ENCODE measurements at places on chromosomes 7 and 10.

- no peak for DNase-seq
These were observed 14.8 kb downstream of the SMO start for GRCh38 chr7:129203050-129203741.

- DNase-seq, result no peak
These were observed 138.2 kb downstream of the ELMO1 start for GRCh38 chr7:37310327-37311080.

- DNase-seq, result no peak
These were observed 75.8 kb downstream of the DLG5 start for GRCh38 chr10:77850620-77851231.

- no peak for DNase-seq
These were observed 43.0 kb downstream of the SLC25A40 start for GRCh38 chr7:87833130-87833529.

DNA sequence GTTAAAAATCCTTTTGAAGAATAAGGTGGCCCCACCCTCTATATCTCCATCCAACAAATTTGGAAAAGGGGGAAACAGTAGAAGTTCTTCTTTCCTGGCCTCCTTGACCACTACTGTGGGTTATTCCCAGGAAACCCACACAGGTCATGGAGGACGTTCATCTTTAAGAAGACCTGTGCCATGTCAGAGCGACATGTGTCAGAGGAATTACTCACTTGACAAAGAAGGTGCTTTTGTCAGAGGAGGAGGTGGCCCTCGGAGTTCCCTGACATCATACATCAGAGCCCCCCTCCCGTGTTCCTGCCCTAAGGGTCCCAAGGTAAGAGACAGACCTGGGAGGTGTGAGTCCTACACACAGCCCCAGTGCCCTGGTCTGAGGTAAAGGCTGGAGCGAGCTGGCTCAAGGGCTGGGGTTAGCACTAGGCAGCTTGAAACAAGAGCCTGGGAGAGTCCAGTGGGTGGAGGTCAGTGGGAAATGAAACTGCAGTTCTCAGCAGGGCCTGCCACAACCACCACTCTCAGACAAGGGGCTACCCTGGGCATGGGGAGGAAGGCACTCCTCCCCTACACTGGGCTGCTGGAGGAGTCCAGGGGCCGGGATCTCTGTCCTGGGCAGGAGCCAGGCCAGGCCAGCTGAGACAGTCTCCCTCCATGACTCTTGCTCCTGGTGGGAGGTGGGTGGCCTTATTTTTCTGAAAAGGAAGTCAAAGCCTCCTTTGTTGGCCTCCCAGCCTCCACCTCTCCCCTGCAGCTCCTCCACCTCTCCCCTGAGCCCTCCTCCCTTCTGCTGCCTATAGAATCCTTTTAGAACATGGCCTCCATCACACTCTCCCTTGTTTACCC is 21.8 kb upstream of the ZMIZ1 start:
- no peak for DNase-seq

- peak; percentile 31 for DNase-seq
These were observed 72.0 kb downstream of the SLC37A3 start for GRCh38 chr7:140326116-140326928.

GRCh38 chr7:44603193-44603592 is 3.2 kb upstream of the OGDH start:
- DNase-seq, result no peak

DNA sequence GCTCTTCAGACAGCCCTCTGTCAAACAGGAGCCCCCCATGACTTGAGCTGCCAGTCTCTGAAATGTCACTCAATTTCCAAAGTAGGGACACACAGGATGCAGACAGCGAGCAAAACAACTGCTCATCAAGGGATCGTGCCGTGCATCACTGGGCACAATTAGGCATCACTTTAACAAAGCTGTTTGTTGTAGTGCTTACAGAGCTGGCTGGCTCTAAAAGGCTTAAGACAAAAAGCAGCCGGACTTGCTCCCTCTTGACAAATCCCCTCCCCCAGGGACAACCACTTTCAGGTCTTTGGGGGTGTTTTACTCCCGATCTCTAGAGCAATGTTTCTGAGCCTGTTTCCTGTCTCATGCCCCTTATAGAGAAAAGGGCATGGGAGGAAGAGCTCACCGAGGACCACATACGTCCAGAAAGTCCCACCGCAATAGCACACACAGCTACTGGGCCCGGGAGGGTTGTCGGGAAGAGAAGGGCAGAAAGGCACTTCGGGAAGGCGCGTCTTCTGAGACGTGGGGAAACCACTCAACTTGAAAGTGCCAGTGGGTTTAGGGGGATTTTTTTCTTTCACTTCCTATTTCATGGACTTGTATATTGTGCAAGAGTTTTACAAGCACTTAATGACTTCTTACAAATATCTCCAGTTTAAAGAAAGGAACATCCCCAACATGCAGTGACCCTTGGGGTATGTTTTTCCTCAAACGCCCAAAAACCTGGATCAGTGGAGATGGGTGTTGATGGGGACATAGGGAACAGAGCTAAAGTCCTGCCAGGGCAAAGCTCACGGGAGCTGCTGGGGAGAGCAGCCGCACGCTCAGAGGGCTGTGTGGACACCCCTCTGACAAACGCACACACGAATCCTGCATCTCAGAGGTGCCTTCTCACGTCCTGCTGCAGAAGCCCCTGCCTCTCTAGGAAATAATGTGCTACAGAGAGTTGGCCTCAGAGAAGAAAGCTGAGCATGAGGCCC is 27.1 kb downstream of the LRRC20 start:
- no peak for DNase-seq

- DNase-seq, result no peak
These were observed 307.4 kb upstream of the AOAH start for GRCh38 chr7:37031571-37032257.

DNA sequence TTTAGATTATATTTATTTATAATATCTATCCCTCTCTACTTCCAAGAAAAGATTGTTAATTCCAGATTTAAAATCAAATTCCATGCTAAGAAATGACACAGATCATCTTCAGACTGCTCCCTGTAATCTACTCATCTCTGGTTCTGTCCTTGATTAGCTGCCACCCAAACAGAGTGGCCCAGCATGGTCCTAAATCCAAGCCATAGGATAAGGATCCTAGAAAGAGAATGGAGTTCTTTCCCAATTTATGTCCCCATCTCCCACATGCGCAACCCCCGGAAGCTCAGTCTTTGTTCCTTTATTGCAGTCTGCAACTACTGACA is 23.4 kb upstream of the HDAC9 start:
- DNase-seq, result no peak

GRCh38 chr10:5469353-5470061 is 29.9 kb downstream of the CALML5 start:
- no peak for DNase-seq

DNA sequence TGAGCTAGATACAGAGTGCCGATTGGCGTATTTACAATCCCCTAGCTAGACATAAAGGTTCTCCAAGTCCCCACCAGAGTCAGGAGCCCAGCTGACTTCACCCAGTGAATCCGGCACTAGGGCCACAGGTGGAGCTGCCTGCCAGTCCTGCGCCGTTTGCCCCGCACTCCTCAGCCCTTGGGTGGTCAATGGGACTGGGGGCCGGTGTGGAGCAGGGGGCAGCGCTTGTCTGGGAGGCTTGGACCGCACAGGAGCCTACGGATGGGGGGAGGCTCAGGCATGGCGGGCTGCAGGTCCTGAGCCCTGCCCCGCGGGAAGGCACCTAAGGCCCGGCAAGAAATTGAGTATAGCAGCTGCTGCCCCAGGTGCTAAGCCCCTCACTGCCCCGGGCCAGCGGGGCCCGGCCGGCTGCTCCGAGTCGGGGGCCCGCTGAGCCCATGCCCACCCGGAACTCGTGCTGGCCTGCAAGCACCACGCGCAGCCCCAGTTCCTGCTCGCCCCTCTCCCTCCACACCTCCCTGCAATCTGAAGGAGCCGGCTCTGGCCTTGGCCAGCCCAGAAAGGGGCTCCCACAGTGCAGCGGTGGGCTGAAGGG is 1113.8 kb upstream of the LRRTM3 start:
- DNase-seq, result no peak

GRCh38 chr7:73622909-73623797 is 1.2 kb downstream of the MLXIPL start:
- no peak for DNase-seq

GRCh38 chr7:8217200-8218068 is 44.5 kb downstream of the ICA1 start:
- DNase-seq, result no peak

DNA sequence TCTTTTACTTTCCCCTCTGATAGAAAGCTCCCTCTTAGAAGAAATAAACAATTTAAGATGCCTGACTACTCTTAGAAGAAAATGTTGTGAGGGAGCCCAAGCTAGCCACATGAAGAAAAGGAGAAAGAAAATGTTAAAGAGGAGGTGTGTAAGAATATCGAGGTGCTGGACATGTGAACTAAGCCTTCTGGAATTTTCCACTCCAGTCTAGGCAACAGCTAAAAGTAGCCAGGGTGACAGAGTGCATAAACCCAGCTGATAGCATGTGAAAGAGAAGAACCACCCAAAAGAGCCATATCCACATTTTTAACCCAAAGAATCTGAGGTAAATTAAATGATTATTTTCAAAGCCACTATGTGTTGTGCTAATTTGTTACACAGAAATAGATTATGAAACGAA is 1690.6 kb upstream of the LRRTM3 start:
- DNase-seq, result no peak

GRCh38 chr7:140902303-140902953 is 22.3 kb downstream of the BRAF start:
- no peak for DNase-seq

DNA sequence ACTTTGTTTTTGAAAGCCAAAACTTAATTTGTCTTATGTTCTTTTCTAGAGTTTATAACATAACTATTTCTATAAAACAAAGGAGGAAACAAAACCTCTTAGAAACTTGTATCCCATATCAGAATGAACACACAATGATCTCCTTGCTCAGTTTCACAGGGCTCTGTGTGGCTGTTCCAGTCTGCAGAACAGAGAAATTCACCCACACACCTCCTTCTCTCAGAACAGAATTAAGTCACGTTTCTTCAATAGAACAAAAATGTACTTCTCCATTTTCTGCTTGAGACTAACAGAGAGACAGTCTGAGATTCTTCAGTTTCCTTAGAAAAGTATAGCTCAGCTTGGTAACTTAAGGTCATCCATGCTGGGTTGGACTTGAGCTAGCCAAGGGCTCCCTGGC is 15.8 kb upstream of the DOCK1 start:
- no peak for DNase-seq

GRCh38 chr7:135245226-135246190 is 11.9 kb downstream of the STRA8 start:
- no peak for DNase-seq

DNA sequence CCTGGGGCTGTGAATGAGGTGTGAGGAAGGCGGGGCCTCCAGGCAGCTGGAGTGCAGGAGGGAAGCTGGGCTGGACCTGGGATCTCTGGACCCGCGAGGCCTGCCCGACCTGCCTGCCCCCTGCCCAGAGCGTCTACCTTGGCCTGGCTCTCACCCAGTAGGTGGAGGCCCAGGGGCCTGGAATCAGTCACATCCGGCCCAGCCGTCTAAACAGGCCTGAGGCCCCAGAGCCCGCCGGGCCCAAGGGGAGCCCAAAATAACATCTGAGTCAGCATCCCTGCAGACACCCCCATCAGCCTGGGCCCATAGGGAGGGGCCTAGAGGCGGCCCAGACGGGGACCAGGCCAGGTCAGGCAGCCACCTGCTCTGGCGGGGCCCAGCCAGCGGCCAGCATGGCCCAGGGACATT is 15.1 kb upstream of the ELN start:
- DNase-seq, result no peak

DNA sequence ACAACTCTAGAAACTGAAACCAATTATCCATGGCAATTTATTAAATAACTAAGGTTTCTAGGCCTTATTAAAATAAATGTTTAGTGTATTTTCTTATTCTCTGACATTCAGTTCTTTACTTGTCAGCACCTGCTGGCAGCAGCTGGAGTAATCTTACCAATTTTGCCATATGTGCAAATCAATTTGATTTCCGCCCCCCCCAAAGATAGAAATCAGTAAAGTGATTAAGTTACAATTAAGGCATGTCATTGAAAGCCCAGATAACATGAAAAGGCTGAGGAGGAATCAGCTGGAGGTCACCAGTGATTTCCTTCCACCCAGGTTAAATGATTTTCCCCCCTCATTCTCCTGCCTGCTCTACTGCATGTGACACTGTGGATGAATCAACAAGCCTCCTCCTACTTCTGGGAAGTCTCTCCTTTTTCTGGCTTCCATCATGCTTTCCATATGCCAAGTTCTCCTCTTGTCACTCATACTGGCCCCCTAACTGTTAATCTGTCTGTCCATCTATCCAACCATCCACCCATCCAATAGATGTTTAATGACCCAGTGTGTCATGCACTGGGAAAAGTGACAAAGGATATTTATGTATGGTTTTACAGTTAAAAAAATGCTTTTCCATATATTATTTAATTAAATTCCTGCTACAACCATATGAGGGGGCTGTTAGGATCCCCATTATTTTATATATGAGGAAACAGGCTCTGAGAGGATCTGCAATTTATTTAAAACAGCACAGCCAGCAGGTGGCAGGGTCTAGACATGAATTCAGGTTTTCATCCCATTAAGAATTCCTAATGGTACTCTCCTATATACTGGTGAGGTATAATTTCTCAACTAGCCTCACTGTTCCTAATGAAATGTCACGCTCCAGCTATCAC is 116.5 kb downstream of the ATXN7L1 start:
- DNase-seq, result no peak

GRCh38 chr7:158858592-158859503 is 2.5 kb downstream of the DYNC2I1 start:
- no peak for DNase-seq

- no peak for DNase-seq
These were observed 71.7 kb downstream of the RBAK start for GRCh38 chr7:5117095-5117970.

DNA sequence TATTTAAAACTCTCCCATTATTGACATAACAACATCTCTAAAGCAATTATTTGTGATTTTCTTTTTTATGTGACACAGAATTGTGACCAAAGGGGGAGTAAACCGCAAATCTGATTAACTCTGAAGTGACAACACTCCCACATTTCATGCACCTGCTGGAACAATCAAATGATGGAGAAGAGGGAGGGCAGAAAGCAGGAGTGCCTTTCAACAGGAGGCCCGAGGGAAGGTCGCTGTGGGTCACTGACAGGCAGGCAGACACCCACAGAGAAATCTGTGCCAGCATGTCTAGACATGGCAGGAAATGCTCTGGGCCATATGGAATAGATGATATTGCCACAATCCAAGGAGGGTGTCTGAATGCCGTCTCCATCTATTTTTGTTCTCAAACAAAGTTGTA is 247.3 kb downstream of the DOCK4 start:
- no peak for DNase-seq

DNA sequence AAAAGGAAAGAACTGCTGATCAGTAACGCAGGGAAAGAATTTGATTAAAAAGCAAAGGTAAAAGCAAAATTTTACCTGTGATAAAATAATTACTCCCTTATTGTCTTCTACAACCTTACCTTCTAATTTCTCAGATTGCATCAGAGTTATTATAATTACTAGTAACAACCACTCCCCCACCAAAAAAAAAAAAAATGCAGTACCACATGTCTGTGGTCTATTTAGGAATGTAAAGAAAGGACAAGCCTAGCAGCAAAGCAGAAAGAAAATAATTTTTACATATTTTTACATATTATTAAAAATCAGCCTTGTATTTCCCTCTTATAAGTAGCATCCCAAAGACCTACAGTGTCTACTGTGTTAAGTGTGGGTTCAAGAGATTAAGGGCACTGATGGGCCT is 430.4 kb downstream of the TFEC start:
- DNase-seq, result no peak

GRCh38 chr10:20922033-20922432 is 24.9 kb upstream of the NEBL start:
- DNase-seq, result no peak

- no peak for DNase-seq
These were observed 732.7 kb upstream of the AUTS2 start for GRCh38 chr7:68865351-68866199.
